ENCODE measurements at places on chromosomes 16 and 17. TPM values are rescaled to one million over a fixed set of nuclear protein-coding genes. Genes with fewer than 3 reads are reported as not detected.

The CA5A gene
- not detected for total RNA-seq

The LRRC36 gene
- 0.63 TPM for total RNA-seq

DNA sequence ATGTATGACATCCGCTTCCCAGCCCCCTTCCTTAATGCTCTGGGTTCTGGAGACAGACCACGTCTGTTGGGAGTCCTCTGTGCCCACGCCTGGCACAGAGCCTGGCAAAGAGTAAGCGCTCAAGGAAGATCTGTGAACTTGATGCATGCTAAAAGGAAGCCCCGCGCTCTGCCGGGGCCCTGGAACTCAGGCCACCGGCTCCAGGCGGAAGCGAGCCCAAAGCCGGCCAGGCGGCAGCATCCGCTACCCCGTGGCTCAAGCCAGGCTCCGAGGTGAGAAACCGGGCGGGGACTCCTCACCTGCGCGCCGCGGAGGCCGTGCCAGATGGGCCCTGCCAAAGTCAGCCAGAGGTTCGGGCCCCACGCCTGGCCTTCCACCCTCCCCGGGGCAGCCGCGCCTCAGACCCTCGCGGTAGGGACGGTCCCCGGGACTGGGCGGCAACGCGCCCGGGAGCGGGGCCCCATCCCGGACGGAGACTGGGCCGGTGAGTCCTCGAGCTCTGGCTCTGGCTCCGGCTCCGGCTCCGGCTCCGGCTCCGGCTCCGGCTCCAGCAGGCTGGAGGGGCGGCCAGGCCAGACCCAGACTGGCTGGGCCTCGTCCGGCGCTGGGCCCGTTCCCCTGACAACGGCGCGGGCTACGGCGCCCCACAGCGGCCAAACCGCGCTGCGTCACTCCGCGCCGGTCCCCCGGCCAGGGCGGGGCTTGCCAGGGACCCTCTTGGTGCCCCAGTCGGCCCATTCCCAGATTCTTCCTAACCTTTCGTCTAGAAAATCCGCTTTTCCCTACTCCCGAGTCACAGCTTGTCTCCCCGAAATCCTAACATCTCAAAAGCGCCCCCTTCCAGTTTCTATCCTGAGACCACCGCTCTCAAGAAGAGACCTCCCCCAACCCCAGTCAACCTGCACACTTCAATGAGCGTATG, at the start of gene ZDHHC1:
Gene ZDHHC1 (minus strand): TSS at position 606 of the 922 bp plus-strand sequence. CDS start 8,702 bp downstream, outside the sequence.
- peaks cover 29% of the 10 kb centered on the region for H3K27me3 ChIP-seq
- H3K4me3 ChIP-seq, result peak within 1 kb of the TSS; percentile 53
- no peak within 1 kb of the TSS for H3K27ac ChIP-seq
- no peaks in the 10 kb centered on the region for H3K36me3 ChIP-seq
- peaks cover 3% of the 10 kb centered on the region for H3K4me1 ChIP-seq

GRCh38 chr17:51643702-51644490, 383.6 kb downstream of the UTP18 start:
- no peak for DNase-seq
- no peak overlapping the region for H3K27ac ChIP-seq
- no peaks in the 10 kb centered on the region for H3K4me1 ChIP-seq

- peak overlapping the region; percentile 66 for H3K4me3 ChIP-seq
- peaks cover 23% of the 10 kb centered on the region for H3K36me3 ChIP-seq
- H3K27me3 ChIP-seq, result no peaks in the 10 kb centered on the region
Measured at GRCh38 chr16:11583166-11583565, 3.6 kb downstream of the LITAF start.

DNA sequence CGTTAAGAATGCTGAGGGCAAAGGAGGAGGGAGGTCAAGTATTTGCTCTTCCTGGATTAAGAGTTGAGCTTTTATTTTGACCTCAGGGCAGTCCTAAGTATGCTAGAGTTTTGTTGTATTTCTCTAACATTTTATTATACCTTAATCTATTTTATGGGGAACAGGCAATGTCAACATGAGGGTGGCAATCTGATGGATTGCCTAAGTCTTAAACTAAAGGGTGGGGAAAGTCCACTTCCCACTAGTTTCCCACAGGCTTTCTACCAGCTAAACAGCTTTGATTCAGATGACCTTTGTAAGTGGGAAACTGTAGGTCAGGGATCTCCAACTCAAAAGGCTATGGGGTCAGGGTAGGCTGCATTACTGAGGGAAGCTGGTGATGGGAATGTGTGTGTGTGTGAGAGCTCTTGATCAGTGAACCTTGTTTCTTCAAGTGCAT, 24.9 kb downstream of the HSD17B2 start:
- H3K4me3 ChIP-seq, result no peak overlapping the region
- H3K27ac ChIP-seq, result no peak overlapping the region
- H3K4me1 ChIP-seq, result no peaks in the 10 kb centered on the region
- H3K36me3 ChIP-seq, result no peaks in the 10 kb centered on the region
- peaks cover 15% of the 10 kb centered on the region for H3K27me3 ChIP-seq
